ENCODE measurements at places on chromosomes 7 and 10. TPM values are rescaled to one million over a fixed set of nuclear protein-coding genes. Genes with fewer than 3 reads are reported as not detected.

Gene GPR26
- not detected for total RNA-seq

GRCh38 chr10:118990326-118990725, 39.2 kb upstream of the NANOS1 start:
- H3K27ac ChIP-seq, result no peak overlapping the region
- no peak for DNase-seq
- no peaks in the 10 kb centered on the region for H3K4me1 ChIP-seq
- no peaks in the 10 kb centered on the region for H3K36me3 ChIP-seq
- no peaks in the 10 kb centered on the region for H3K27me3 ChIP-seq

GRCh38 chr7:39313974-39314373, 252.2 kb upstream of the YAE1 start:
- no peaks in the 10 kb centered on the region for H3K27me3 ChIP-seq
- DNase-seq, result no peak
- H3K27ac ChIP-seq, result no peak overlapping the region
- H3K4me3 ChIP-seq, result no peak overlapping the region

DNA sequence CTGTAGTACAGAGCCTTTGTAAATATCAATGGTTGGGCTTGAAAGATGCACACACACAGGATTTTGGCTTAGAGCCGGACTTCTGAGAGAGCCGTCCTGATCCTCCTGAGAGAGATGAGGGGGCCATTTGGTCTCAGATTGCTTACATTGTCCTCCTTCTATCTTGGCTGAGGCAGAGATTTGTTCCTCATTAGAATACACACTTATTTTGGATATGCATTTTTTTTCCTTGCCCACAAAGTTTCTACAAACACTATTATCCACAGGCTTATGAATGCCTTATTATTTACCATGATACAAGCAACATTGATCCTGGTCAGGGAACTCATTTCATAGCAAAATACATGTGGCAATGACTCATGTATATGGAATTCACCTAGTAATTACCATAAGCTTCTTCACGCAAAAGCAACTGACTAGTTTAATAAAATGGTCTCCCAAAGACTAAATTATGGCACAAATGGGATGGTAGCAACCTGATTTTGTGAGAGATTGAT, 175.3 kb downstream of the MDFIC start:
- H3K36me3 ChIP-seq, result no peaks in the 10 kb centered on the region
- no peaks in the 10 kb centered on the region for H3K4me1 ChIP-seq
- no peak overlapping the region for H3K27ac ChIP-seq

- H3K4me3 ChIP-seq, result no peak overlapping the region
- no peaks in the 10 kb centered on the region for H3K27me3 ChIP-seq
- peak; percentile 57 for DNase-seq
- H3K36me3 ChIP-seq, result no peaks in the 10 kb centered on the region
- H3K4me1 ChIP-seq, result no peaks in the 10 kb centered on the region
- H3K27ac ChIP-seq, result no peak overlapping the region
Measured at GRCh38 chr10:131206111-131206995, 105.2 kb downstream of the TCERG1L start.

Gene FBXO24
- total RNA-seq, result 0.47 TPM

GRCh38 chr7:47661051-47661714, 79.3 kb upstream of the TNS3 start:
- H3K27ac ChIP-seq, result no peak overlapping the region
- no peaks in the 10 kb centered on the region for H3K36me3 ChIP-seq
- H3K4me1 ChIP-seq, result no peaks in the 10 kb centered on the region
- no peak for DNase-seq
- no peak overlapping the region for H3K4me3 ChIP-seq

Gene TUBAL3
- not detected for total RNA-seq

DNA sequence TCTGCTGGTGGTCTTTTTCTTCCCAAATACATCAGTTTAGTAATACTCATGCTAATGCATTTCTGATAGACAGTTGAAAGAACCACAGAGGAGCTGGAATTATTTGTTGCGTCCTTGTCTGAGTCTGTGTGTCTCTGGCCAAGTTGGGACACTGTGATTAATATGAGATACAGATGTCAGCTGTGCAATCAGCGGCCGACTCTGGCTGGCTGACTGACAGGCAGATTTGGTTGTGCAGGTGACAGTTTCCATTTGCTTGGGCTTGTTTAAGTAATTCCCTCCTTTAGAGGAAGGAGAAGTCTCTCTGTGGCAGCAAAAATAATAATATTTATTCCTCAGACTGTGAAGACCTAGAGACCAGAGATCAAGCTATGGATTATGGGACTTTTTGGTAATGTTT, 176.2 kb upstream of the CHRM2 start:
- no peak overlapping the region for H3K27ac ChIP-seq
- no peaks in the 10 kb centered on the region for H3K4me1 ChIP-seq
- no peaks in the 10 kb centered on the region for H3K27me3 ChIP-seq

Gene PRR15
- total RNA-seq, result not detected

DNA sequence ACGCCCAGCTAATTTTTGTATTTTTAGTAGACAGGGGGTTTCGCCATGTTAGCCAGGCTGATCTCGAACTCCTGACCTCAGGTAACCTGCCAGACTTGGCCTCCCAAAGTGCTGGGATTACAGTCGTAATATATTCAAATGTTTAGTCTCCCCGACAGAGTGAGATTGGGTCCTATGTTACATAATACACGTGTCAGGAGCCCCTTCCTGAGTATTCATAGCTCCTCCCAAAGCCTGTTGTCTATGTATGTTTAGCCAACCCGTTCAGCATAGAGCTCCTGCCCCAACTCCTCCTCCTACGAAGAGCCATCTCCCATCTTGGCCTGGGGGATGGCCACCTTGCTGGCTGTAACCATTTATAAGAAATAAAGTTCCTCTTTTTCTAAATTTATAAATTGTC, 2.7 kb upstream of the PPP2R2D start:
- no peak for DNase-seq
- peaks cover 22% of the 10 kb centered on the region for H3K4me1 ChIP-seq
- H3K27me3 ChIP-seq, result peaks cover 21% of the 10 kb centered on the region
- no peak overlapping the region for H3K4me3 ChIP-seq

DNA sequence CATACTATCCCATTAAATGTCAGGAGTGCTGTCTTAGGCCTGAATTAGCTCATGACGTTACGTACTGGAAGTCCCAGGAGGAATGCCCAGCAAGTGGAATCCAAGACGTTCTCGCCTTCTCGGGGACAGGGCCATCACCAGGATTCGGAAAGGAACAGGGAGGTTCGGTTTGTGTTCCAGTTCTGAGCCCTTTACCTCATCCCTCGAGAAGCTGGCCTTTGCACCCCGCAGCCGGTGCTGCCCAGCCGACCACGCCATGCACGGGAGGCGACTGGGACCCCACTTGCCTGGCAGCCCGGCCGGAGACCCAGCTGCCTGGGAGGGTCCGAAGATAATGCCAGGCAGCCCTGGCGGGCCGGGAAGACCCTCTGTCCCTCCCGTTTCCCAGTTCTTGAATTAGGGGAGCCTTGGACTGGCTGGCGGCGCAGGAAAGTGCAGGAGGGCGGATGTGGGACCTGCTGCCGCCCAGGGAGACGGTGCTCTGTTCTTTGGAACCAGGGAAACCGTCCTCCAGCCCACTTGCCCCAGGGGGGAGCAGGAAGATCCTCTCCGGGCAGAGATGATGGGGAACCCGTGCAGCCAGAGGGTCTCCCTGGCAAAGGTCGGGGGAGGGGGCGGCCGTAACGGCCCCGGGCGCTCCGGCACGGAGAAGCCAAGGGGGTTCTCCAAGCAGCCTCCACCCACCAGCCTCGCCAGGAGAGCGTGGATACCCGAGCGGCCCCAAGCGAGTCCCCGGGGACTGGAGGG, 671 bp upstream of the CHST3 start:
- no peaks in the 10 kb centered on the region for H3K36me3 ChIP-seq
- no peaks in the 10 kb centered on the region for H3K27me3 ChIP-seq
- peak overlapping the region; percentile 77 for H3K4me3 ChIP-seq
- H3K4me1 ChIP-seq, result peaks cover 41% of the 10 kb centered on the region
- H3K27ac ChIP-seq, result peak overlapping the region; percentile 96

Gene FERD3L
- total RNA-seq, result not detected

GRCh38 chr7:133563251-133563650, 310.4 kb downstream of the EXOC4 start:
- H3K4me1 ChIP-seq, result no peaks in the 10 kb centered on the region
- no peaks in the 10 kb centered on the region for H3K27me3 ChIP-seq
- no peak overlapping the region for H3K27ac ChIP-seq
- H3K36me3 ChIP-seq, result no peaks in the 10 kb centered on the region

- DNase-seq, result no peak
- H3K4me3 ChIP-seq, result peak overlapping the region; percentile 54
- H3K27me3 ChIP-seq, result no peaks in the 10 kb centered on the region
- peak overlapping the region; percentile 84 for H3K27ac ChIP-seq
- peaks cover 40% of the 10 kb centered on the region for H3K4me1 ChIP-seq
- H3K36me3 ChIP-seq, result no peaks in the 10 kb centered on the region
Measured at GRCh38 chr10:89301232-89301631, 614 bp upstream of the IFIT2 start.

GRCh38 chr10:113063043-113063967, 113.3 kb downstream of the TCF7L2 start:
- no peak overlapping the region for H3K4me3 ChIP-seq
- peaks cover 58% of the 10 kb centered on the region for H3K4me1 ChIP-seq
- no peak overlapping the region for H3K27ac ChIP-seq
- no peaks in the 10 kb centered on the region for H3K36me3 ChIP-seq

Gene PCDH15
- total RNA-seq, result not detected

DNA sequence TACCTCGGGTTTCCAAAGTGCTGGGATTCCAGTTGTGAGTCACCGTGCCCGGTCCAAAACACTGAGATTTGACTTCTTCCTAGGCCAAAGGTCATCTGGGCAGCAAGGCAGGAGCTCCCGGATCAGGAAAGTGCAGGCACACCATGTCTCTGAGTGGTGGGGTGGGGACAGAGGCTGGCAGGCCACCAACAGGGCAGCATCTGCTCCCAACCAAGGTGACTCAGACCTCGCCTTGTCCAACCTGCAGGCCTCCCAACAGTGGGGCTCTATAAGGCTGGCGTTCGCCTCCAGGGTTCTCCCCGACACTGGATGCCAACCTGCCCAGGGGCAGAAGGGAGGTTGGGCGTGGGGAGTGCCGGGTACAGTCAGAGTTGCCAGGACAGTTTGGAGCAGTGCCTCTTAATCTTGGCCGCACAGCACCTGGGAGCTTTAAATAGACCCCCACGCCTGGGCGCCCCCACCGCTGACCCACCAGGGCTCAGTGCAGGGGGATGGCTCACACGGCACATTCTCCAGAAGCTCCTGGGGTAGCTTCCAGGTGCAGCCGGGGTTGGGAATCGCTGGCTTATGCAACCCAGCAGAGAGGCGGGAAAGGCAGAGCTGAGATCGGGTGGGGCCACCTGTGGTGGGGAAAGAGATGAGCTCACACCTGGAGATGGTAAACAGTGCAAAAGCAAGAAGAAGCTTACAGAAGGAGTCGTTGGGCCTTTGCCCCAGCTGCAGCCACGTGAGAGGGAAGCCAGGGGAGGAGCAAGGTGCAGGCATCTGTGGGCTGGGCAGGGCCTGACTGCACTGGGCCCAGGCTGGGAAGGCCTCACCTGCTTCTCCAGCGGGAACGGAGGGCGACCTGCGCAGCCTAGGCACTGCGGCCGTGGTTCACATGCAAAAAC, 10.9 kb downstream of the CALML5 start:
- H3K27me3 ChIP-seq, result no peaks in the 10 kb centered on the region
- H3K4me1 ChIP-seq, result peaks cover 20% of the 10 kb centered on the region
- peak; percentile 87 for DNase-seq

DNA sequence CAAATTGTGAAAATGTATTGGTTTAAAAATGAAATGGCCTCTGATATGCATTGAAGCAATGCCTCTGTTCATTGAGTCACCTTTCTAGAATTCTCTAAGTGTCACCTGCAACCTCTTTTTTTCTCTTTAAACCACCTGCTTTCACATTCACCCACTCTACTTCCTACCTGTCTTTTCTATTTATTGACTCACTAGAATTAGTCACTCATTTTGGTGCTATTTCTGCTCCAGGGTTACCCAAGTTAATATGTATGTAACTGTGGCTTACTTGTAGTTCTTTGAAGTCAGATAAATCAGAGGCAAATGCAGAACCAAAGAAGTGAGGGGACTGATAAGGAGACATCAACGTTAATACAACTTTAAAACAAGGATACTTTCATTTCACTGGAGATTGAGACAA, 674.7 kb downstream of the CCSER2 start:
- DNase-seq, result no peak
- no peak overlapping the region for H3K27ac ChIP-seq
- no peaks in the 10 kb centered on the region for H3K36me3 ChIP-seq

GRCh38 chr7:121546632-121547543, 150.8 kb upstream of the FAM3C start:
- no peak overlapping the region for H3K27ac ChIP-seq
- H3K36me3 ChIP-seq, result no peaks in the 10 kb centered on the region

GRCh38 chr10:48209241-48209640, 65.3 kb downstream of the FRMPD2 start:
- H3K4me3 ChIP-seq, result no peak overlapping the region
- peaks cover 10% of the 10 kb centered on the region for H3K27me3 ChIP-seq
- H3K27ac ChIP-seq, result no peak overlapping the region
- no peak for DNase-seq

Gene A1CF
- not detected for total RNA-seq

DNA sequence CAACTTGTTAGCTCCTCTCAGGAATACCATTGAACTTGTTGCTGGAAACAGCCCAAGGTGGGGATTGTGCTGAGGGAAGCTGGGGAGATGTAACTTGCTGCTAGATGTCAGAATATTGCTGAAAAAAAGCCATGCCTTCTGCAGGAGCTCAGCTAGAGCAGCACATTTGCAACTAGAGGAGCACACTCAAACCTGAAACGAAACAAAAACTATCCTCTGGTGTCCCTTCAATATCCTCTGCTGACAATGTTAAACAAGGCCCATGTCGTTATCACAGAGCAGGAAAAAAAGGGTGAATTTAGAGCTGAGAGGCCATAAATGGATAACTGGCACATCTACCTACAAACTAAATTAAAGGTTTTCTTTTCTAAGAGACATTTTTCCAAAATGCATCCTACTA, 53.7 kb upstream of the MACC1 start:
- H3K4me3 ChIP-seq, result no peak overlapping the region
- no peaks in the 10 kb centered on the region for H3K36me3 ChIP-seq
- H3K27me3 ChIP-seq, result no peaks in the 10 kb centered on the region
- no peaks in the 10 kb centered on the region for H3K4me1 ChIP-seq
- no peak for DNase-seq

DNA sequence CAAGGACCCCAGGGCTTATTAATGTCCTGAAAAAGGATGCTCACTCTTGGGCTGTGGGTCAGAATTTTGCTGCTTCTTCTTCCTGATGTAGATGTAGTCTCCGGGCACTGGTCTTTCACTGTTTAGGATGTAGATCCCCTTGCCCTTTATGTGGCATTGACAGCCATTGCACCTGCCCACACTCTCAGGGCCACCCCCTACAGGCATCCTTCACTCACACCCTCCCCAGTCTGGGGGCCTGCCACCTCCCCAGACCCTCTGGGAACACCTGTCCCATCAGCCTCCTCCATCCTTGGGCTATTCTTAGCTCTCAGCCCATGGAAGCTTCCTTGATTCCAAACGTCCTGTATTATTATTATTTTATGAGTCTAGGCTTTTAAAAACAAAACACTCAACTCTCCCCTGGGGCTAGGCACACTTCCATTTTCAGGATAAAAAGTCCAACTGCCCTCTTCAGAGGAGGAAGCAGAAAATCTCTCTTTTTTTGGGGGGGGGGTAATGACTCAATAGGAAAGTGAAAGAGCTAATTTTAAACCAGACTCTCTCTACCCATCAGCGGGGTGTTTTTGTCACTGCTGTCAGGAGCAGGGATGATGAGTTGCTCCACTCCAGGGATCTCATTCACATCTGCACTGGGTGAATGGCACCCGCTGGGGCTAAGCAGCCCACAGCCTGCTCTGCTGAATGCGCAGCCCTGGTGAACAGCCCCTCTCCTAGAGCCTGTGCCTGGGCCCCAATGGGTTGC, 11.5 kb upstream of the KLRG2 start:
- peaks cover 3% of the 10 kb centered on the region for H3K4me1 ChIP-seq
- H3K4me3 ChIP-seq, result no peak overlapping the region
- no peak overlapping the region for H3K27ac ChIP-seq
- H3K36me3 ChIP-seq, result no peaks in the 10 kb centered on the region
